ENCODE measurements at places on chromosomes 3 and 15.

GRCh38 chr15:77865701-77866100 lies 211.8 kb downstream of the TBC1D2B start:
- no peak for DNase-seq

GRCh38 chr3:184691397-184692231 lies 20.2 kb downstream of the MAGEF1 start:
- DNase-seq: no peak

- DNase-seq: no peak
Measured at GRCh38 chr3:184942735-184943134, 130.8 kb downstream of the VPS8 start.

- no peak for DNase-seq
Measured at GRCh38 chr3:28674212-28674611, 325.6 kb upstream of the AZI2 start.

- DNase-seq: no peak
Measured at GRCh38 chr3:37935756-37936666, 54.6 kb upstream of the VILL start.

- DNase-seq: no peak
Measured at GRCh38 chr15:68506071-68506470, 72.7 kb upstream of the CORO2B start.

- DNase-seq: no peak
Measured at GRCh38 chr15:61755467-61755866, 304.8 kb downstream of the VPS13C start.

DNA sequence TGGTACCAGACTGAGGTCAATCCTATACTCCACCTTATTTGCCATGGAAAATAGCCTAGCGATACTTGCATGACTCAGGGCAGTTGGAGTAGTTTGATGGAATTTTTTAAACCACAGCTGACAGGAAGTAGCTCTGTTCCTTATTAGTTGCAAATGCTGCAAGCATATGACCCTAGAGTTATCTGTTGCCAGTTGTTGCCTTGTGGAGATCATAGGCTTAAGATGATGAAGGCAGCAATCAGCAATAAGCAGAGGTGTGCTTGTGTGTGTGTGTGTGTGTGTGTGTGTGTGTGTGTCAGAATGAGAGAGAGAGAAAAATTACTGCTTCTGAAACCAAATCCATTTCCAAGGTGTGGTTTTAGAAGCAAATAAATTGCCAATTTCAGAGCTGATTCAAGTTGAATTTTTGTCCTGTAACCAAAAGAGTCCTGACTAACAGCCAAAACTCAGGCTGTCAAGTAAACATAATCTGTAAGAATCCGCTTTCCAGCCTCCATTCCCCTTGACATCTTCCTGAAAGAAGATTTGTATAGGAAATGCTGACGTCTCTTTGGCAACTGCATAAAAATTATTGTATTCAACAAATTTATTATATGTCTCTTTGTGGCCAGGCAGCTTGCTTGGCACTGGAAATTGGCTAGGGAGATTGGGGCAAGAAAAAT lies 141.2 kb downstream of the SERPINI1 start:
- no peak for DNase-seq

DNA sequence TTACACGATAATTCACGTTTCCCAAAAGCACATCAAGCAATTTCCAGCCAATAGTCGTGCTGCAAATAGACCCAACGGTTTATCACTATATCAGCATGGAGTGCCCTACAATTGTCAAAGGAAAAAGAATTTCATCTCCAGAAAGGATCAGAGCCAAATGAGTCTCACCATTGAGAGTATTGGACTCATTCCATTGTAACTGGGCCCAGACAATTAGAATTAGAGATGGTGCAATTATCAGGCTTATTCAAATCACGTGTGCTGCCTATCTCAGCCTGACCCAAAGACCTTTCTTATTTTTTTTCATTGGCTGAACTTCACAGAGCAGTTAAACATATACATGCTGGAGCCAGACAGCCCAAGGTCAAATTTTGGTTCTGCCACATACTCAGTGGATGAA lies 87.0 kb upstream of the LRTM1 start:
- no peak for DNase-seq

DNA sequence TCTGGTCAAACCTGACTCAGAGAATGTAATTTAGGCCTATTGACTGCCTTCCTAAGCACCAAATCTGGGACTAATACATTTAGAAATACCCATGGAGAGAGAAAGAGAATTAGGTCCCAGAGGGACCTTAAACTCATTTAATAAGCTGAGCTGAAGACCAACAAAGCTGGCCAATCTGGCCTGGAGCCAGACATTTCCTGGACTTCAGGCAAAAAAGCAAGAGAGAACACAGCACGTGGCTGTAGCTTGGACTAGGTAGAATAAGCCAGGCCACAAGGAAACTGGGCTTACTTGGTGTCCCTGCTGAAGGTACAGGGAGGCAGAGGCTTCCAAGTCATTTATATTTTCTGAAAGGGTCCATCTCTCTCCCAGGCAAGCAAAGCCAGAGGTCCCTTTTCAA lies 88.1 kb downstream of the RTP4 start:
- DNase-seq: no peak

DNA sequence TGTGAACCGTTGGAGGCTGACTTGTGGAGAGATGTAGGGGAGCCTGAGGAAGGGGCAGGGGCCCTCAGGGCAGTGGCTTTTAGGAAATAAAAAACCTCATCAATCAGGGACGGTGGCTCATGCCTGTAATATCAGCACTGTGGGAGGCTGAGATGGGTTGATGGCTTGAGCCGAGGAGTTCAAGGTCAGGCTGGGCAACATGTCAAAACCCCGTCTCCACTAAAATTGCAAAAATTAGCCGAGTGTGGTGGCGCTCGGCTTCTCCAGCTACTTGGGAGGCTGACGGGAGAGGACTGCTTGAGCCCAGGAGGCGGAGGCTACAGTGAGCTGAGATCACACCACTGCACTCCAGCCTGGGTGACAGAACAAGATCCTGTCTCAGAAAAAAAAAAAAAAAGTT lies 7.6 kb downstream of the TTC23 start:
- no peak for DNase-seq

DNA sequence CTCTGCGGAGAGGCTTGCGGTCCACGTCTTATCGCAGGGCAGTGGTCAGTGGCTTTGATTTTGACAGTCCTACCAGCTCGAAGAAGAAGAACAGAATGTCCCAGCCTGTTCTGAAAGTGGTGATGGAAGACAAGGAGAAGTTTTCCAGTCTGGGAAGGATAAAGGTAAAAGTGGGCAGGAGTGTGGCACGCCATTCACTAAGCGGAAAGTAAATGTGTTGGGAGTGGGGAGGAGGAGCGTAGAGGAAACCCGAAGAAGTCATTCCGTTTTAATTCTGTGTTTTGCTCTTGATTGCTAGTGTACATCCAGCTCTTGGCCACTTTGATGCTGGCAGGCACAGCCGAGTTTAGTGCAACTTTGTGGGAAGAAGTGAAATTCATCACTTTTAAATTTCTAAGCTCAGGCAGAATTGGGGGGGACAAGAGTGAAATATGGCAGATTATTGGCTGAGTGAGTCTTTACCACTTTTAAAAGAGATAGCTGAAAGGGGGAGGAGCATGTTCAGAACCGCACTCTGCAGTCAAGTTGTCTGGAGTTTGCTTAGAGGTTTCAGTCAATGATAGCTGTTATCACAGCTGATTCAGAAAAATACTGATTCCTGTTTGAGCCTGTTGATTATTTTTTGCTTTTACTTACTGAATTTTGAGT lies 1.8 kb downstream of the ARHGEF26 start:
- DNase-seq: peak; percentile 57

DNA sequence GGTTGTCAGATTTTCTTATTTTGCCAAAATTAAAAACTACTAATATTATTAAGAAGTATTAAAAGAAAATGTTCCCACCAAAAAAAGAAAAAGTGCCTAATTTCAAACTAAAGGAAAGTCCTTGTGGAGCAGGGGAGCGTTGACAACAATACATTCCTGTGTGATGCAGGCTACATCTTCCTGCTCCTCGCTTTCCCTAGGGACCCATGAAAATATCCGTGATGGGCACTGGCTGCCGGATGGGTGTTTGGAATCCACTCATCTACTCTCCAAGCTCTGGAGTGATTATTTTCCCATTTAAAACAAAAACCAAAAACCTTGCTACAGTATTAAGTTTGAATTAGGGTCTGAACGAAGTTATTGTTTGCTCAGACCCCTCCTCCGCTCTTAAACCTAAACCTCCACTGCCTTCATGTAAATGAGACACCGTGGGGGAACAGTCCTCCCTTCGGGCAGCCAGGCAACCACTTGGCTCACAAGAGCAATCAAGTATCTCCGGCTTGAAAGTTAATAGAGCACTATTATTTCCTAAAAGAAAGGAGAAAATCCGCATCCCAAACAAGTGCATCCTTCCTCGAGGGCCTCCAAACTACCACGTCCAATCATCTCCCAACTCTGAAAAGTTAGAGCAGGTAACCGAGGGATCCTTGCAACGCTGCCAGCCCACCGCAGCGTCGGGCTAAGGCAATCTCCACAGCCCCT lies 1.5 kb downstream of the ITGB5 start:
- DNase-seq: no peak

DNA sequence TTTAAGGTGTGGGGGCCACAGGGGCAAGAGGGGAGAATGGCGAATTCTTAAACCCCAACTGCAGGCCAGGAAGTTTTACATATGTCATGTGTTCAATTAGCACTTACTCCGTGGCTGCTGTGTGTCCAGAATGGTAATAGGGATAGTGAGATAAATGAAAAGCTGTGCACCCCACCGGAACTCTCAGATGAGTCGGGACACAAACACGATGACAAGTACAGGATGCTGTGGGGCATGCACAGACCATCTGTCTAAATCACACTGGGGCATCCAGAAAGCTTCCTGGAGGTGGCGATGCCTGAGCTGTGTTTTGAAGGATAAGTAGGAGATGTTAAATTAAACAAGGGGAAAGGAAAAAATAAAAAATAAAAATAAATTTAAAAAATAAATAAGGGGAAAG lies 18.3 kb upstream of the TMEM158 start:
- DNase-seq: no peak

DNA sequence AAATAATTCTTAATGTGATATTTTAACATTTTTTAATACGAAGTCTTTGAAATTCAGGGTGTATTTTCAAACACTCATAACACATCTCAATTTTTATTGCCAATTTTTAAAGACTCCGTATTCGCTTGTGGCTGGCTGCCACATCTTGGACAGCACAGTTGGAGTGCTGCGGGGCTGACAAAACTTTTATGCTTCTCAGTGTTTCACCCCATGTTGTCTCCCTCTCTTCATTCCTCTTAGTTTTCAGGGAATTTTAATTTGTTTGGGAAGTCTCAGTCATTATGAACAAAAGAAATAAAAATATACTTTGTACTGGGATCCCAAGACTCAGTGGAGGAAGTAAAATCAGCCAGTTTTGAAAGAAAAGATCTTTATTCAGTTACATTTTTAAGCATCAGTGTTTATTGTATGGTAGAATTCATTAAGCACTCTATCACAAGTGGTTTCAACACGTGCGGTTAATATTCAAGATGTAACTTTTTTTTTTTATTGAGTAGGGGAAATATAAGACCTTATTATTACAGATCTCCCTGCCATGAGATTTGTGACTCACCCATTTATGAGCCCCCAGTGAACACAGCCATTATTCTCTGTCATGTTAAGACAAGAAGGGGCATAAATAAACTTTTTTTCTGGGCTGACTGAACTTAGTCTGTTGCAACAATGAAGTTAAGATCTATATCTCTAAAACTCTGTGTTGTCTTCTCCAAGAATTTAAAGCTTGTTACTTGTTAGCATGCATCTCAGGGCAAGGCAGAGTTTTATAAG lies 26.8 kb downstream of the KAT2B start:
- DNase-seq: no peak

- no peak for DNase-seq
Measured at GRCh38 chr3:123611082-123611481, 26.2 kb upstream of the HACD2 start.

DNA sequence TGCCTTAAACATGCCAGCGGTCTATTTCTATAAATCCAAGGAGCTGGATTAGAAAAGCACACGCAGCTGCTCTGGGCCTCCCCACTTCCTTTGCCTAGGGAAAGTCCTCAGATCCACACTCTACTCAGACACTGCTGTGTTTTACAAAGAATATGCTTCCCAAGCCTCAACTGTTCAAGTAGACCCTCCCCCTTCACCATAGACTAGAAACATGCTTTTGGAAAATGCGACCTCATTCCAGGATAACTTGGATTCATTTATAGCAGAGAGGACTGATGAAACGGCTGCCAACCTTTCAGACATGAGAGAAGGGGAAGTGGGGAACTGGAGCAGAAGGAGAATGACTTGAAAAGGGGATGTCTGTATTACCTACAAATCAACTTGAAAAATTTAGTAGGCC lies 64.0 kb downstream of the P3H2 start:
- DNase-seq: no peak

GRCh38 chr3:178901204-178901603 lies 170.4 kb downstream of the ZMAT3 start:
- DNase-seq: peak; percentile 60

GRCh38 chr3:121747976-121748375 lies 1.6 kb downstream of the GOLGB1 start:
- no peak for DNase-seq

- DNase-seq: no peak
Measured at GRCh38 chr3:137348936-137349335, 391.2 kb downstream of the IL20RB start.

DNA sequence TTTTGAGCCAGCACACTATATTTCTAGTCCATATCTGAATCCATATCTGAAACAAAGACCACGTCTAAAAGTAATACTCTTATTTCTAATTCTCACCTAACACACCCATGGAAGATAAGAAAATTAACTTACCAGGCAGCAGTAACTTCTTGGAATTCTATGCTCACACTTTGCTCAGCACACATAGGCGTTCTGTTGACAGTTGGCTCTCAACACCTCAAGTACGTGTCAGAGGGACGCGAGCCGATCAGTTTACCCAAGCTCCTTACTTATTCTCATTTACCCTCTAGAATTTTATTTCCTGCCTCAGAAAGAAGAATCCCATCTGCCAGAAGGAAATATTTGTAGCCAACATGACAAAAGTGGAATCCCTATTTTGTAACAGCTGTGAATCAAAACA lies 911.9 kb downstream of the FHIT start:
- no peak for DNase-seq

DNA sequence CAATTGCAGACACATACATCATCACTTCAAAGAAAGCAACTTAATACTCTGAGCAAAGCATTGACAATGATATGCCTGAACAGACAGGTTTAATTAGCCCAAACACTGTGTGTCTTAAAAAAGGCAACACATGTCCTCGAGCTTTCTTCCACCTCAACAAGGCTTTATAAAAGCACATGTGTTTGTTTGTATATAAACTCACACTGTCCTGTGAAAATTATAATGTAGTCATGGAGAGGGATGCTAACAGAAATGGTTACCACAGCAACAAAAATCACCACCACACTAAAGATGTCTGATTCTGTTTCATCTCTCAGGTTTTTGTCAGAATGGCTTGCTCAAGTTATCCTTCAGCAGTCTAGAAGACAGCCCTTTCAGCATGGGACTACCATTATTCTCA lies 314.7 kb downstream of the MAGI1 start:
- DNase-seq: no peak

- DNase-seq: no peak
Measured at GRCh38 chr15:58387130-58387529, 44.7 kb upstream of the LIPC start.

GRCh38 chr15:85568261-85568808 lies 187.9 kb downstream of the AKAP13 start:
- DNase-seq: no peak

- no peak for DNase-seq
Measured at GRCh38 chr3:193879864-193880242, 256.1 kb upstream of the HES1 start.
